Naive thymus-derived CD4-positive, alpha-beta T cell (primary cell): ENCODE measurements at places on chromosomes 6 and 20.

GRCh38 chr6:145480024-145480423 lies 255.3 kb downstream of the EPM2A start:
- DNase-seq: no peak

- DNase-seq: no peak
Measured at GRCh38 chr6:122930252-122931180, 65.5 kb upstream of the CLVS2 start.

DNA sequence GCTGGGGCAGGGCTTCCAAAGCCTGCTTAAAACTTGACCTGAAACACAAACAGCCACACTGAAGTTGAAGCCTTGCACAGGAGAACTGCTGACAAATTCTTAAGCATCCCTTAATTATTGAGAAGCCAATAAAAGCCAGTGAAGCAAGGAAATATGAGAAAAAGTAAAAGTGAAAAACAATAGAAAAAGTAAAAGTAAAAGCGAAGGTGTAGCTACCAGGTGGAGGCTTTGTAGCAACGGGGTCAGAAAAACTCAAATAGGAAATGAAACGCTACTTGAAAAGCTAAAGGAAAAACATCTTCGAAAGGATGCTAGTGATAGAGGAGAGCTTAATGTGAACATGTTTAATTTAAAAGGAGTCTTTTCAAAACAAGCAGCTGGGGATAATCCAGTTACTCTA lies 97.4 kb downstream of the IRF4 start:
- DNase-seq: no peak

DNA sequence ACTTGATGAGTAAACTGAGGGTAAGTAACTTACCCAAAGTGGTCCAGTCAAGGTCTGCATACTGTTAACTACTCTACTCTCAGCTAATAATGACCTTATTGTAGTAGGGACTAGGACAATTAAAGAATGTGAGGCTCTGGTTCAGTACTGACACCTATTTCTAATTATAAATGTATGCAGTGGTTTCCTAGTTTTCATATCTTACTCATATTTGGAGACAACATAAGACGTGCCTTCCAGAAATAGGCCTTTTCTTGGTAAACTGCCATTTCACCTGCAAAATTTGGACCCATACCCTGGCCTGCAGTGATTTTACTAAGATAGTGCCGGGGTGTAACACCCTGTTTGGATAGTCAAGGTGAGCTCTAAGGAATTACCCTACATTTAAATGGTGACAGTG lies 24.7 kb downstream of the GJA1 start:
- DNase-seq: no peak

GRCh38 chr20:33685328-33686099 lies 671 bp downstream of the E2F1 start:
- DNase-seq: no peak

- DNase-seq: no peak
Measured at GRCh38 chr6:83958241-83958685, 75.3 kb upstream of the MRAP2 start.
